Caki2 (cell line): ENCODE measurements at places on chromosomes 11 and 22. TPM values are rescaled to one million over a fixed set of nuclear protein-coding genes. Genes with fewer than 3 reads are reported as not detected.
A peak's percentile ranks its signal among the peaks of the same experiment; 100 is the strongest.

DNA sequence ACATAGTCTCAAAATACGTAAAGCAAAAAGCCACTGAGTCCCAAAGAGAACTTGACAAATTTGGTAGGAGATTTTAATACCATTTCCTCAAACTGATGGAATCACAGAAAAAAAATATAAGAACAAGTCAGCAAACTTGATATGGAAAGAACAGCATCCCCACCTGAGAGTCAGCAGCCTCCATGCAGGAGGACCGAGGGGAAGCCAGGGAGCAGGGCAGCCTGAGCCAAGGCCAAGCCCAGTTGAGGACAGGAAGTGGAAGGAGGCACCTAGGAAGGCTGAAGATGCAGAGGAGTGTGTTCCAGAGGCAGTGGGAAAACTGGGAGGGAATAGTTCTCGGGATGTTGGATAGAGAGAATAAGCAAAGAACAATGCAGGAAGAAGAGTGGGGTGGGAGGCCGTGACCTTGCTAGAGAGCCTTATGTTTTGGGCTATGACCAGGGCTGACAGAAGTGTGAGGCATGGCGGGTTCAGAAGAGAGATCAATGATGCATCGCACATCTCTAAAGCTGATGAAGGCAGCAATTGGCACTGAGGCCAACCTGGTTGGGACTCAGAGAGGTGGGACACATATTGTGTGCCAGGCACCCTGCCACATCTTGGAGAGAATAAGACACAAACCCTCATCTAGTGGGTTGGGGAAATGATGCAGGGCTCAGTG, 15.4 kb downstream of the APOA4 start:
- no peak for DNase-seq

DNA sequence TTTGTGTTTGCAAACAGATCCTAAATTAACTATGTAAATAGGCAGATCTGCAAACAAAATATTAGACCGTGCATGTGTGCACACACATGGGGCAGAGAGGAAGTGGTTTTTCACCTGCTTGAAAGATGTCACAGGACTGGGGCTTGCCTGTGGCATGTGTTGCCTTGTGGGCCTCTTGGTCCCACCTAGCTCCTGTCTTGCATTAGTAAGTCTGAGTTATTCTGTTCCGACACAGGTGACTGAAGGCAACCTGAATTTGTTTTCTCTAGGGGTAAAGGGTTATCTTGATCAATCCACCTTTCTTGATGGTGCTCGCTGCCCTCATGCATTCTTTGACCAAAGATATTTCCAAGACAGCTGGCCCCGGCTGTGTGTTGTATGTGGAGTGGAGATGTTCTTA, 667.5 kb downstream of the NTM start:
- no peak for DNase-seq

RBFOX2 gene
- 40.4 and 61.5 TPM in 2 replicates for total RNA-seq

TOLLIP gene
- total RNA-seq, result 18.3 and 23.2 TPM in 2 replicates

GRCh38 chr11:57772562-57772961, 11.0 kb downstream of the CTNND1 start:
- no peak for DNase-seq

ARHGAP32 gene
- total RNA-seq, result 0.84 and 3.9 TPM in 2 replicates

GRCh38 chr22:22870577-22871404, 16.8 kb upstream of the IGLL5 start:
- DNase-seq, result no peak

GRCh38 chr11:68120273-68121066, 718 bp downstream of the CHKA start:
- peak; percentile 21 for DNase-seq

DNA sequence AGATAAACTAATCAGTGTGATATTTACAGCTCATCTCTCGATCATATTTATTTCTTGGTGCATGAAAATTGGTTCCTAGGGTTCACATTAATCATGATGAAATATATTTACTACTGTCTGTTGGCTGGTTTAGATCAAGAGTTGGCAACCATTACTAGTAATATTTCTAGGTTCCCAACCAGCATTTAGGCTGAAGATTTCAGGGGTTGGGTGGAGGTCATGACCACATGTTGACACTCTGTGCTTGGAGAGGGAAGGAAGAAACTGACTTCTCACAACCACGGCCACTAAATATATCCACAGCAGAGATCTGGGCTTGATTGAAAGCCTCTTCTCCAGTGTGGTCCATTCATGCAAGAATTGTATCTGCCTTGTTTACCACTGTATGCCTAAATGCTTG, 87.9 kb downstream of the ALX4 start:
- no peak for DNase-seq

GRCh38 chr22:38289583-38290082, 16.8 kb upstream of the TMEM184B start:
- no peak for DNase-seq

CRYBB2 gene
- not detected in 2 replicates for total RNA-seq

C11orf16 gene
- total RNA-seq, result not detected in 2 replicates

- no peak for DNase-seq
These were observed 39.6 kb downstream of the GALNT18 start for GRCh38 chr11:11582011-11582701.

MMP27 gene
- not detected in 2 replicates for total RNA-seq

DNA sequence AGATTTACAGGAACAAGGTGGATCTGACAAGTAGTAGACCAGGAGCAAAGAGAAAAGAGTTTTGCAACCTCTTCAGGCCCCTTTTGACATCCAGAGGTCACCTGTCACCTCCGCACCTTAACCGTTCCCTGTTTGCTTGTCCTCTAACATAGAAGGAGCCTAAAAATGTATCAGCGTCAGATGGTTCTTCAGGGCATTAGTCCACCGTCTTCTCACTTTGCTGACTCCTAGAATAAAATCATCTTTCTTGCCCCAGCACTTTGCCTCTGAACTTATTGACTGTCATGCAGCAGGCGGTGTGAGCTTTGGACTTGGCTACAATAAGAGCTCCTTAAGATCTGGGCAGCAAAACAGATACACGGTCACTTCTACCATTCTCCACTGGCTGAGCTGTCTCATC, 339.7 kb upstream of the B3GAT1 start:
- DNase-seq, result no peak

GRCh38 chr11:64247729-64248531, 1.2 kb upstream of the PPP1R14B start:
- no peak for DNase-seq

GAB4 gene
- not detected in 2 replicates for total RNA-seq

DNA sequence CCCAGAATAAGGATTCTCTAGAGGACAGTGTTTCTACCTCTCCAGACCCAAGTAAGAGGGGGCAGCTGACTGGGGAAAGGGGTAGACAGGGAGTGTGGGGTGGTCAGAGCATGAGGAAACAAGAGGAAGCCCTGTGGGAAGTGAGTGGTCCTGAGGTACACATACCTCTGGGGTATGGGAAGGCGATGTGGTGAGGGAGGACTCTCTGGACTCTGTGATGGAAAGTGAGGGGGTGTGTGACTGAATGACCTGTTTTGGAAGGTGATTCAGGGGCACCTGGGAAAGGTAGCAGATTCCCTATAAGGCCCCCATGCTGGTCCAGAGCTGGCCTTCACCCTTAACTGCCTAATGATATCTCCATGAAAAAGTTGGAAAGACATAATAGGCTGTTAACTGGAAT, 80.1 kb downstream of the DEPDC5 start:
- DNase-seq, result no peak
